BJ (cell line): ENCODE measurements at places on chromosomes 11 and 22. TPM values are rescaled to one million over a fixed set of nuclear protein-coding genes. Genes with fewer than 3 reads are reported as not detected.

GRCh38 chr11:44171518-44171917 lies 76.0 kb downstream of the EXT2 start:
- no peak for DNase-seq

GRCh38 chr11:56923116-56923515 lies 65.6 kb upstream of the OR5AK2 start:
- no peak for DNase-seq

- no peak for DNase-seq
Measured at GRCh38 chr11:71977743-71978418, 20.8 kb upstream of the IL18BP start.

The MS4A7 gene
- polyA plus RNA-seq = not detected in 2 replicates

The CDC42EP2 gene
- 11.7 and 23.2 TPM in 2 replicates for polyA plus RNA-seq

The OR4P4 gene
- polyA plus RNA-seq = not detected in 2 replicates
